ENCODE measurements at places on chromosomes 7 and 10. TPM values are rescaled to one million over a fixed set of nuclear protein-coding genes. Genes with fewer than 3 reads are reported as not detected.

DNA sequence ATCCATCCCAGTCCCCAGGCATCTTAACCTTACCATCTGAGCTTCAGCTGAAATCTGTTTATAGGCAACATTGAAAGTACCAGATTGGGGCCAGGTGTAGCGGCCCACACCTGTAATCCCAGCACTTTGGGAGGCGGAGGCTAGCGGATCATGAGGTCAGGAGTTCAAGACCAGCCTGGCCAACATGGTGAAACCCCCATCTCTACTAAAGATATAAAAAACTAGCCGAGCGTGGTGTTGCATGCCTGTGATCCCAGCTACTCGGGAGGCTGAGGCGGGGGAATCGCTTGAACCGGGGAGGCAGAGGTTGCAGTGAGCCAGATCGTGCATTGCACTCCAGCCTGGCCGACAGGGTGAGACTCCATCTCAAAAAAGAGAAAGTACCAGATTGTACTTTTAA lies 39.0 kb downstream of the CRCP start:
- DNase-seq: no peak

DNA sequence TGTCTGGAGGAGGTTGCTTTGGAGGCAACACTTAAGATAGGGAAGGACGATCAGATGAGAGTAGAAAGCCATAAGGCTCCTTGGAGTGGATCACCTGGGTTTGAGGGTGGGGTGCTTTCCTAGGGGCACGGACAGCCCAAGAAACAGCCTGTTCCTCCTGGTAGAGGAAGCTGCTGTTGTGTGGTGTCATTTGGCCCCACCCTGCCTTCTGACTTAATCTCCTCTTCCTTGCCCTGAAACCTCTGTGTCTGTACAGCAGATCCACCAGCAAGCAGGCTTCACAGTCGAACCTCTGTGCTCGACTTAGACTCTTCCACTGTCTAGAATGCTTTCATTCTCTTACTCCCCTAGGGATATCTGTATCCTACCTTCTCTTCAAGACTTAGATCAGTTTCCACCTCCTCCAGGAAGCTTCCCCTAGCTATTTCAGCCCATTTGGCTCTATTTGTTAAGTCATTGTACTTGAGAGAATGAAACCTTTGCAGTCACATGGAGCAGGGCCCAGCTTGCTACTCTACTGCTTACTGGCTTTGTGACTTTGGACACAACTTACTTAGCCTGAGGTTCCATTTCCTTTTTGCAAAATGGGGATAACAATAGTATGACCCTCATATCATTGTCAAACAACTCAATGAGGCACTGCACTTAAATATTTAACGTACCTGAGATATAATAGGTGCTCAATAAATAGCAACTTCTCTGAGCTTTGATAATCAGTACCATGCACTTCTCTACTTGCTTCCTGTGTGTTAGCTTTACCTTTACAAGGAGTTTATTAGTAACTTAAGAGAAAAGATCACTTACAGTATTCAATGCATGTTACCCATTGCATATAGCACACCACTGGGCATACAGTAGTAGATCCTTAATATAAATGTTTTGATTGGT lies 5.0 kb downstream of the MXI1 start:
- no peak for DNase-seq

ACTA2 gene
- total RNA-seq: 14.9 TPM

GRCh38 chr7:42479816-42480633 lies 243.0 kb upstream of the GLI3 start:
- DNase-seq: peak; percentile 79

DNA sequence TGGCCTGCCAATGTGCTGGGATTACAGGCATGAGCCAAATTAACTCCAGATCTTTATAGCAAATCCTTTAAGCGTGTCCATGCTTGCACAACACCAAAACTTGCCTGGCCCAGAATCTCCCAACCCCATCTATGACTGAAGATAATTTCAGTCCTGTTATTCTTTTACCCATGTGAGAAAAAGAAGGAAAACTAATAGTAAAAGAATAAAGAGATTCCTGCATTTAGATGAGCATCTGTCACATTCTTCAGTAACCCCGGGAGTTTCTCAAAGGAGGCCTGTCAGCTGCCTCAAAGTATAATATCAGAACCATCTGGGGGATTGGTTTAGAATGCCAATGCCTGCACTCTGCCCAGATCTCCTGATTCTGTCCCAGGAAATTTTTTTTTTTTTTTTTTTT lies 158.1 kb upstream of the KMT2E start:
- DNase-seq: no peak

- no peak for DNase-seq
These were observed 103.7 kb downstream of the KCNMA1 start for GRCh38 chr10:77533887-77534278.

DNA sequence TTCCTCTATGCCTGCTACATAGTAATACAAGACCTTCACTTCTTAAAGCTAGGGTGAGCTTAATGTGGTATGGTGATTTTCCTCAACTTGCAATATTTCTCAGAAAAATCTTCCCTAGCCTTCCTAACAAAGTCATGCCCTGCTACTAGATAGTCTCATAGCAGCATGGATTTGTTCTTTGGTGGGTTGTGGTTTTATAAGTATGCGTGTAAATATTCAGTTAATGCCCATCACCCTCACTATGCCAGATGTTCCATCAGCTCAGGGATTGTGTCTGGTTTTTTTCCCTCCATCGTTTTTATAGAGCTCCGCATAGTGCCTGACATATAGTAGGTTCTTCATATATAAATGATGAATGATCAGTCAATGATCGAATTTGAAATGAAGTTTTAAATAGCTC lies 182.8 kb downstream of the CREB5 start:
- no peak for DNase-seq

- DNase-seq: no peak
These were observed 656.5 kb downstream of the SDK1 start for GRCh38 chr7:3957472-3958108.

PSAP gene
- 428 TPM for total RNA-seq

- DNase-seq: no peak
These were observed 59.3 kb upstream of the ECHDC3 start for GRCh38 chr10:11682851-11683250.

FAM237B gene
- not detected for total RNA-seq

CDC14C gene
- 0.06 TPM for total RNA-seq

DNA sequence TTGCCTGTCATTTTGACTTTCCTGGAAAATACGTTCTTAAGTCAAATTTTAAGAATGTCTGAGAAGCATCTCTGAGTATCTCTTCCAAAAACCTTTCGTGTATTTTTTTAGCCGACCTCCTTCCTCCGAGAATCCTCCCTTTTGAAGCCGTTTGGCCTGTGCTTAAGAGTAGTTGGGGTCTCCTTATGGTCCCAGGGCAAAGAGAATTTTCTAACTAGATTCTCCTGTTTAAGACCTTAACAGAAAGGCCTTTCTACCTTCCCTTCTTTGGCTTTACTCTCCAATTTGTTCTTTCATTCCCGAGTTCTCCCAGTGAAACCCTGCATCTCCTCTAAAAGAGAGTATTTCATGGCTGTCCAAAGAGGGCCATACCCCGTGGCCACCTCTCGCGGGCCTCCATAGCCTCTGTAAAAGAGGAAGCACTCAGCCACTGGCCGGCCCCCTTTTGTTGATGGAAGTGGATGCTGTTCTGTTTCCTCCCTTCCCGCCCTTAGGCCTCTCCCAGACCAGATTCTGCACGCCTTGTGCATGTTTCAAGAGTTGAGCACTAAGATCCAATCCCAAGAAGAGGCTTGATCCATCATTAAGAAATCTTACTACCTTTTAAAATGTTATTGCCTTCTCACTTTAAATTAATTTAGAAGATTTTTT lies 6.6 kb upstream of the FEZF1 start:
- no peak for DNase-seq

- no peak for DNase-seq
These were observed 12.3 kb downstream of the CISD1 start for GRCh38 chr10:58281092-58281752.

GRCh38 chr7:94432817-94433216 lies 38.1 kb downstream of the COL1A2 start:
- DNase-seq: no peak

DNA sequence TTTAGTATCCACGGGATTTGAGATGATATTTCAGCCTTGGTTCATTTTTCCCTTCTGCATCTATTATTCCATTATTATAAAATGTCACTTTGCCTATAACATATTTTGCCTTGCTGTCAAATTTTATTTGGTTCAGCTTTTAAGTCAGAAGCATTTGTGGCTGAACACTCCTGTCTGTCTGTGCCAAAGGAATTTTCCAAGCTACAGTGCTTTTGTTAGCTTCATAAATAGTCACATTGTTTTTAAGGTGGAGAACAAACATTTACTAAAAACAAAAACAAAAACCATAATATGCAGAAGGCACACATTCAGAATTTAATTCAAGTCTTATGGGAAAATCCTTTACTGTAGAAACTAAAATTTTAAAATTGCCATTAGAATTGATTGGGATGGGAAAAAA lies 33.8 kb upstream of the ELMO1 start:
- DNase-seq: no peak

GRCh38 chr10:55820071-55820470 lies 541.0 kb downstream of the ZWINT start:
- no peak for DNase-seq

DNA sequence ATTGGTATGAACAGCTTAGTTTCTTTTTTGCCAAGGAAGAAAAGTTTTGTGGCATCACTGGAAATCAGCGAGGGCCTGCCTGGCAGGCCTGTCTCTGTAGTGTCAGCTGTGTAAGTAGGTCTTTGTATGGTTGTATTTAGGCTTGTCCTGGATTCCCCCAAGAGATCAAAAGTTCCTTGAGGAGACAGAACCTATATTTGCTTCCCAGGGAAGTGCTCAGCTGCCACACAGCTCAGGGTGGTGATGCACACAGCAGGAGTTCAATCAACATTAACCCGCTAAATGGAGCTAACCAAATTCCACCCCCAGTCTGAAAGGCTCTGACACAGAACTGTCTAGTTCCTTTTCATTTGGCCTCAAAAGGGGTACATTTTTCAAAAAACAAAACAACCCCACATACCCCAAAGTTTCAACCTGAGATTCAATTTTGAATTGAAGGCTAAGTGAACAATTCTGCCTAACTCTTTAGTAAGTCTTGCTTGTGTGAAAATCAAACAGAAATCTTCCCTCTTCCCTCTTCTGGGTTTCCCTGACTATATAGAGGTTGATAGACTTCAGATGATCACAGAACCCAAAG lies 124.4 kb downstream of the CLEC2L start:
- DNase-seq: no peak

GRCh38 chr10:8767591-8767990 lies 713.1 kb downstream of the GATA3 start:
- peak; percentile 58 for DNase-seq

DNA sequence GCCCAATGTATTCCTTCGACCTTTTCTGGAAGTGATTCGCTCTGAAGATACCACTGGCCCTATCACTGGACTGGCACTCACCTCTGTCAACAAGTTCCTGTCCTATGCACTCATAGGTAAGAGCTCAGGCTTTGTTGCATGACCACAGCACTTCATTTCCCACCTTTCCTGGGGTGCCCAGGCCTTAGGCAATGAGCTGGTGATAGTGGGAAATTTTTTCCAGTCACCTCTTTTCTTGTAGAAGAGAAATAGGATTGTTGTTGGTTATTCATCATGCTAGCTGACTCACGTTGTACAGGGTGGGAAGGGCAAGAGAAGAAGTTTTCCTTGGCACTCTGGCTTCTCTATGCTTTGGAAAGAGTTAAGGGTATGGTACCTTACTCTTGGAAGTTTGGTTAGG lies 51.4 kb upstream of the NFKB2 start:
- DNase-seq: no peak

DNA sequence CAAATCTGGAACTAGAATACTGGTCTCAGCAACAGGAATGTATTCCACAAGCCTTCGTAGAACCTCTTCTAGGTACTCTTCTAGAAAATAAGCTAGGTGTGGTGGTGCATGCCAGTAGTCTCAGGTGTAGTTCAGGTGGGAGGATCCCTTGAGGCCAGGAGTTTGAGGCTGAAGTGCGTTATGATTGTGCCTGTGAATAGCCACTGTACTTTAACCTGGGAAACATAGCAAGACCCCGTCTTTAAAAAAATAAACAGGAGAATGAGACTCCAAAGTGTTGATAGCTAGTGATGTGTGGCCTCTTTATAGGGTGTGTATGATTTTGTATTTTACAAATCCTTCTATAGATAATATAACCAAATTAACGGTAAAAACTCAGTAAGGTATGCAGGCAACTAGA lies 1.5 kb upstream of the ZNF775 start:
- DNase-seq: no peak

PLEKHA8 gene
- 16.7 TPM for total RNA-seq

OR2A7 gene
- total RNA-seq: not detected

LRRC18 gene
- total RNA-seq: 0.06 TPM

DNA sequence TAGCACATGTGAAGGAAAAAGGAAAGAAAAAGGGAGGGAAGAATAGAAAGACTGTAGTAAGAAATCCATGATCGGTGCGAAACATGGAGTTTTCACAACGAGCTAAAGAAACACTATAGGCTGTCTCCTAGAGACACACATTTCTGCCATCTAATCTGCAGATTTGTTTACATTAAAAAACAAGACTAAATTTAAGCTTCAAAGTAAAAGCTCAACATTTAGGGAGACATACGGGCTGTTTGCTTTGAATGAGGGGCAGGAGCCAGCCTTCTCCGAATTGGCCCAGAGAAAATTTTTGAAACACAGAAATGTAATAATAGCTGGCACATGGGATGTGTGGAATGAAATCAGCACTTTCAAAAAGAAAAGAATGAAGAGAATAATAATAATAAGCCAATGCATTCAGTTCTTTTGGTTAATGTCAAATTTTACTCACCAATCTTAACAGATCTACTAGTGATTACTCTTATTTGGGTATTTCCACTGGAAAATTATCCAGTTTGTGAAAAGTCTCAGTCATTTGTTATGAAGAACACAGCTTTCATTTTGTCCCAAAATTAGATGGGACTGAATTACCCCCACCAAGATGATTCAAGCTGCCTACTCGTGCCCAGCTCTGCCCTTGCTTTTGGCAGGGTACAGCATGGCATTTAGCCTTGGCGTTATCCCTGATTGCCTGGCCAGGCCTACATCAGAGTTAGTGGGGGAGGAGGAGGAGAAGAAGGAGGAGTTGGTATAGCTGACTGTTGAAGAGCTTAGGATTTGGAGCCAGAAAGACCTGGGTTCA lies 47.1 kb downstream of the MTURN start:
- no peak for DNase-seq

DNA sequence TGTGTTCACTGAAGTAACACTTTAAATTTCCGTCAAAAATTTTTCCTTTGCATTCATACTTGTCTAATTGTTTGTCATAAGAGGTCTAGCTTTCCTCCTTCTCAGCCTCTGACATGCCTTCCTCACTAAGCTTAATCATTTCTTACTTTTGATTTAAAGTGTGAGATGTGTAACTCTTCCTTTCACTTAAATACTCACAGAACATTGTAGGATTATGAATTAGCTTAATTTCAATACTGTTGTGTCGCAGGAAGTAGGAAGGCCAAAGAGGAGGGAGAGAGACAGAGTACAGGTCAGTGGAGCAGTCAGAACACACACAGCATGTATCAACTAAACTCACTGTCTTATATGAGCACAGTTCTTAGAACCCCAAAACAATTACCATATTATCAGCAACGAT lies 99.0 kb downstream of the SRPK2 start:
- DNase-seq: no peak

C10orf67 gene
- not detected for total RNA-seq

- DNase-seq: no peak
These were observed 168.7 kb upstream of the GNAI1 start for GRCh38 chr7:79965946-79966345.

- DNase-seq: no peak
These were observed 5.3 kb upstream of the CUZD1 start for GRCh38 chr10:122850705-122851640.

- DNase-seq: no peak
These were observed 15.3 kb upstream of the CFAP69 start for GRCh38 chr7:90229682-90230081.

MYOZ1 gene
- total RNA-seq: 0.33 TPM

GRCh38 chr10:6787091-6787490 lies 207.0 kb upstream of the PRKCQ start:
- no peak for DNase-seq
